ENCODE measurements at places on chromosomes 16 and 17.

- DNase-seq = no peak
These were observed 79.9 kb downstream of the ZNF18 start for GRCh38 chr17:11917415-11917814.

- DNase-seq = no peak
These were observed 54.3 kb downstream of the MYH13 start for GRCh38 chr17:10318535-10318934.

GRCh38 chr16:5073279-5073629 lies 1.6 kb downstream of the ALG1 start:
- DNase-seq = no peak

DNA sequence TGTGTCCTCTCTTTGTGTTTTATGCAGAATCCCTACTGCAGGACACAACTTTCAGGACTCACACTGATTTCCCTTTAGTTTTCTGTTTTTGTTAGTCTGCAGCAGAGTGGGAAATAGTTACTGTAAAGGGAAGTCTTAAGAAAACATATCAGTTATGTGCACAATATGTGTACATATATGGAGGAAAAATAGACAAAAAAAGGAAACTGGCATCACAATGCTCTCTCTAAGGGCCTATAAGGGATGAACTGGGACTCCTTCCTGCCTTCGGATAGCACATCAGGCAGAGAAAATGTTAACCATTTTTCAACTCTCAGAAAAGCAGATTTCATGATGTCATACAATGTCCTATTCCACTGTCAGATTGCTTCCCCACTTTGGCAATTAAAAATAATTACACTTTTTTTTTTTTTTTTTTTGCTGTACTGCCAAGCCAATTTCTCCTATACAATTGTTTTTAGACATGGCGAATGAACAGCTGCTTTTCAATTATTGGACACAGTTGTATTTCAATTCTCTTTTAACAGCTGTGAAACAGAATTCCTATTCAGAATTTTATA lies 112.5 kb upstream of the KCNJ16 start:
- no peak for DNase-seq

DNA sequence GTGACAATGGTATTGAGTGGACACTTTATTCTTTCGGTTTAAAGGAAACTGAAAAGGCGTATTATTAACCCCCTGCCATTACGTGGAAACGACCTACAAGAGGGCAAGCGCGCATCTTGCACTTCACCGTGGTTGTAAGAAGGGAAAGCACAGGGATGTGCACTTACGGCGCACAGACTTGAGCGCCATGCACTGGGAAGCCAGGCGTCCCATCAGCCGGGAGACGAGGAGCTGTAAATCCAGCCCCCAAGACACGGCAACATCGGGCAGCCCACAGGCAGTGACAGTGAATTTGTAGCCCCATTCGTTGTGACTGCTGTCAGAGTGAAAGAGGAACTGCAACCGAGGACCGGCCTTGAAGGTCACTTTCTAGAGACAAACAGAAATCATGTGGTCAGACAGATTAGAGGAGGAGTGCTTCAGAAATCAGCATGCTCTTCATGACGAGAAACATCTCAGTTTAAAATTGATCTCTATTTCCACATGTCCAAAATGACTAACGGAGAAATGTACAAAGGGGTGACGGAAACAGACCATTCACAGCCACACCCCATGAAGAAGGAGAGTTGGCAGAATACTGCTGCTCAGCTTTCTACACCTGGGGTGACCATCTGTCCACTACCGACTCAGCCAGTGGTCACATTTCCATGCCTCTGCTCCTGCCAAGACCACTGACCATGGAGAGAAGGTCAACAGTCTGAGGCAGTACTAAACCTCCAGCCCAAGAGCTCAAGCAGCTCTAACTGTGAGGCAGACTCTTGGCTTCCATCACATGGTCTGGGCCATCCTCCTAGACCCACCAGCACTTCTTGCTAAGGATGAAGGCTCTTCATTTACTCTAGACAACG lies 68.6 kb downstream of the ZZEF1 start:
- no peak for DNase-seq

DNA sequence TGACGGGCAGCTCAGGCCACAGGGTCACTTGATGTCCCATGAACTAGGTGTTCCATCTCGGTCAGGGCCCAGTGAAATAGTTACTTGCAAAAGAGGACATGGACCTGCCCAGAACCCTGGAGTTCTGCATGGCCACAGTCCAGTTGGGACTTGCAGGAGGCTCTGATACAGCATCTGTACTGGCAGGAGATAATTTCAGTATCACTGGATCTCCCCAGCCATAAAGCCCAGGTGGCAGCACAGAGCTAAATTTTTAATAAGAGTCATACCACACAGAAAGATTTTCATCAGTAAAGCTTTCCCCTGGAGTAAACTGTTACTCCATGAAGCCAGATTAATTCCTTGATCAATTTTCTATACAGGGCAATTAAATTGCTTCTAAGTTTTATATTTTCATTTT lies 18.0 kb upstream of the SLC16A5 start:
- no peak for DNase-seq

Data from NCI-H2081 (cell line).